ENCODE measurements at places on chromosomes 6 and 20.

DNA sequence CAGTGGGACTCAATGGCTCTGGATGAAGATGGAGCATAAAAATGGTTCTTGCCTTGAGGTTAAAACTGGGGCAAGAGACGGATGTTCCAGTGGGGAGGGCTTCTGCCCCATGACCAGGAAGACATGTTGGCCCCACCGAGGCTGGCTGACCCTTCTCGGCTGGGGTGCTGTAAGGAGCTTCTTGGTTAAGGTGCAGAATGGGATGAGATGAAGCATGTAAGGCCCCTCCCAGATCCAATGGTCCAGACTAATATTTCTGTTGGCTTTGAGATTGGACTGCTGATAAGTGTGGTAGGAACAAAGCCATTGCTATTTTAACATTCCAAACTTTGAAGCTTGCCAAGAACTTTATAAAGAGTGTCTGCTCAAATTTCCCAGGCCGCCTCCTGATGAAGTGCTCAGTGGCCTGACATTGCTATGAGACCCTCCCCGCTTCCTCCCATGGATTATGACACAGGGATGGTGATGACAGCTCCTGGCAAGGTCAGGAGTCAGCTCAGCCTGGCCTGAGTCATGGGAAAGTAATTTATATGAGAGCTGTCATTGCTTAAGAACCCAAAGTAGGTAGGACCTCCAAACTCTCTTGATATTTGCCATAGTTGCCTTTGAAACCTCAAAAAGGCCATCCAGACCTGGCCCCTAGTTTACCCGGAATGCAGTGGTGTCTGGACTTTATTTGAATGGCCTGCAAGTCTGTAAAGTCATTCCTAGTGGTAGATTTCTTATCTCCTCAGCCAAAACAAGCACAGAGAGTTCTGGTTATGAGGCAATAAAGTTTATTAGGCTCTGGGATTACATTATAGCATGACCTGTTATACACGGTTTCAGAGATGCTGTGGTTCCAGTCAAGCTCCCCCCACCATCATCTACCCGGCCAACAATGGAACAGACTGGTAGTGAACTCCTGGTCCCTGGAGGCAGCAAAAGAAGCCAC, 55.2 kb downstream of the TGM2 start:
- no peak for DNase-seq

- DNase-seq: no peak
Observed at GRCh38 chr6:146444189-146444588, 99.4 kb upstream of the RAB32 start.

- DNase-seq: no peak
Observed at GRCh38 chr6:118895261-118895560, 1.3 kb downstream of the ASF1A start.

DNA sequence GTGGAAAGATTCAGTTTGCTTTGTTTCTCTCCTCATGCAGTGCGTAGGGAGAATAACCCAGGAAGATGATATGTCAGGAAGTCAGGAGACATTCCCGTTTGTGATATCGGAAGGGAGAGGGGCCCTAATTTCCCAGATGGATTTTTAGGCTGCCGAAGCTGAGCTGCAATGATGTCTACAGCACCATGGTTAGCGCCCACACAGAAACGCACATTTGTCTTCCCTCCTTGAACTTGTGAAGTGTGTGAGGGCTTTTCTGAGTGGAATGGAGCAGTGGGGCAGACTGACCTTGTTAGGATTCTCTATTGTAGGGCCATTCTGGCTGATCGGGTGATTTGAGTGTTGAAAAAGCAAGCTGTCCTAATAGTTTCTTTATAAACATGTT, 191.3 kb upstream of the ARG1 start:
- DNase-seq: no peak

DNA sequence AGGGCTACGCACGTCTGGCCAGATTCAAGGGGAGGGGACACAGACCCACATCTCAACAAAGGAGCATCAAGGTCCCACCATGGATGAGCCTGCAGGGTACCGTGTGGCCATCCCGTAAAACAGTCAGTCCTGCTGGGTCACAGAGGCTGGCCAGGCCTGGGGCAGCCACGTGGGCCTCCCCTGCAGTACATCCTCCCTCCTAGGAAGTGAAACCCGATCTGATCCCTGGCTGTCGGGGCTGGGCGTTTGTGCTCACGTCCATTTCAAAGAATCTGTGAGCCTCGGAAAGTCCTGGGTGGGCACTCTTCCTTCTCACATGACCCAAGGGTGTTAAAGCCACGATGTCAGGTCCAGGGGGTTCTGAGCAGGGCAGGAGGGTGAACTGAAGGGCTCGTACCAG, 14.3 kb downstream of the SULF2 start:
- no peak for DNase-seq

DNA sequence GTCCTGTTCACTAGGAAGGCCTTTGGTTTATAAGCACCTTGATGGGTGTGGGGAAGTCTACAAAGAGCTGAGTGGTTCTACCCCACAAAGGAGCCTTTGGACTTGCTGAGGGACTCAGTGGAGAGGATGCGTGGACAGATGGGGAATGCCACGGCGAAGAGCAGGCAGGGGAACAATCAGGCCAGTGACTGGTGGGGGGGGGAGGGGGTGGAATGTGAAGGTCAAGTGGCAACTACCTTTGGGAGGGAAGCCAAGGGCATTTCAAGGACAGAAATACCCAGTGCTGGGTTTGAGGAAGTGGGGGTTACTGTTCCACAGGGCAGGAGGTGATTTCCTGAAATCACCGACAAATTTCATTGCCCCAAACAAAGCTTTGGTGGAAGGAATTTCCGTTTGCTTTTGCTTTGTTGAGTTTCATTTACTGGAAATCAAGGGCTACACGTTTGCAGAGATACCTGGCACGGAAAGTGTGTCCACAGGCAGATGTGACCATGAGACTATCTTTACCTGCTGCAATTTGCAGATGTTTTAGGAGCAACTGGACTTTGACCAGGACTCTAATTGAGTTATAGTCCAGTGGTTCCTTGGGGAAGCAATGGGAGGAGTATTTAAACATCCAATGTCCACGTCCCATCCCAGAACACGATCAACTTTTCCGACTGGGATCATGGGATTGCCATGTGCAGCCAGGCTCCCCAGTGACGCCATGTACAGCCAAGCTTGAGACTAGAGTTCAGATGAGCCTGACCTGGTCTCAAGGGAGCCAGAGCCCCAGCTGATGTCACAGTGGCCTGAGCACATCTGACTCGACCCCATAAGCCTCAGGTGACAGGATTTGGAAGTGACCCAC, 8.0 kb downstream of the CST3 start:
- DNase-seq: no peak

- DNase-seq: no peak
Observed at GRCh38 chr6:110355022-110355421, 3.1 kb downstream of the METTL24 start.

GRCh38 chr6:151103266-151103665, 136.5 kb upstream of the AKAP12 start:
- DNase-seq: no peak

DNA sequence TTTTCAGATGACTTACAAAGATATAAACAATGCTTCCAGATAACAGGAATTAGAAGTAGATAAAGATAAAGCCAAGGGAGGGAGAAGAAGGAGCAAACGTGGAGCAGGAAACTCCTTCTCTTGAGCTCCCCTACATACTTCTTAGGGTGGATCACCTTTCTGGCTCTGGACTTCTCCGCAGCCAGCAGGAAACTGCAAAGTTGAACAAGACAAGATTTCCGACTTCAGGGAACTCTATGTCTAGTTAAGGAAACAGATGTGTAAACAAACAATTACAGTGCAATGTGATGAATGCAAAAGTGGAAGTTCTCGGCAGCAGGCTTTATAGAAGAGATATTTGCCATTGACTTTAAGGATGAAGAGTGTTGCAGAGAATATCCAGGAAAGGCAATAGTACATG, 134.0 kb upstream of the MARCKS start:
- DNase-seq: no peak

DNA sequence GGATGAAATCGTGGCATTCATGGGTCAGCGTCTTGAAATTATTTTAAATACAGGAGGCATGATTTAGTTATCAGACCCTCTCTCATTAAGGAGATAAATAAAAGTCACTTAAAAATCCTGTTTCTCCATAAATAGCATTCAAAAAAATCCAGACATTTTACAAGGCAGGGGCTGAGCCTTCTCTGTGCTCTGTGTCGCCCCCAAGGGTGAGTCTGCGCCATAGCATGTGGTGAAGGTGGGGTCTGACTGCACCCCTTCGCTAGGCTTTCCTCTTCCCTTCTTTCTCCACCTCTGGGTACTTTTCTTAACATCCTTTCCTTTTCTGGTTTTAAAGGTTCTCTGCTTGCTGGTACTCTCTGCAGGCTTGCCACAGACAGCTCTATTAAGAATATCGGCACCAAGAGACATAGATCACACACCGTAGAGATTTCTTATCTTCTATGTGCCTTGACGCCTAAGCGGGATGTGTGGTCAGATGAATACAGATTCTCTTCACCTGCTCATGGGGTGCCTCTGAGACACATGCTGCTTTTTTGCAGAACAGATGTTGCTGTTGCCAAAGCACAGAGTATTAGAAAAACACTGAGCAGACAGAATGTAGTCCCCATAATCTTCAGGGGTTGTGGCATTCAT, 20.1 kb upstream of the FAM209A start:
- peak; percentile 13 for DNase-seq

- DNase-seq: no peak
Observed at GRCh38 chr6:158344534-158344933, 32.3 kb downstream of the TULP4 start.

GRCh38 chr6:144320741-144321140, 35.6 kb downstream of the UTRN start:
- DNase-seq: no peak

- no peak for DNase-seq
Observed at GRCh38 chr6:15109338-15110090, 136.4 kb upstream of the JARID2 start.

GRCh38 chr6:149211046-149211571, 106.4 kb upstream of the TAB2 start:
- DNase-seq: peak; percentile 25

DNA sequence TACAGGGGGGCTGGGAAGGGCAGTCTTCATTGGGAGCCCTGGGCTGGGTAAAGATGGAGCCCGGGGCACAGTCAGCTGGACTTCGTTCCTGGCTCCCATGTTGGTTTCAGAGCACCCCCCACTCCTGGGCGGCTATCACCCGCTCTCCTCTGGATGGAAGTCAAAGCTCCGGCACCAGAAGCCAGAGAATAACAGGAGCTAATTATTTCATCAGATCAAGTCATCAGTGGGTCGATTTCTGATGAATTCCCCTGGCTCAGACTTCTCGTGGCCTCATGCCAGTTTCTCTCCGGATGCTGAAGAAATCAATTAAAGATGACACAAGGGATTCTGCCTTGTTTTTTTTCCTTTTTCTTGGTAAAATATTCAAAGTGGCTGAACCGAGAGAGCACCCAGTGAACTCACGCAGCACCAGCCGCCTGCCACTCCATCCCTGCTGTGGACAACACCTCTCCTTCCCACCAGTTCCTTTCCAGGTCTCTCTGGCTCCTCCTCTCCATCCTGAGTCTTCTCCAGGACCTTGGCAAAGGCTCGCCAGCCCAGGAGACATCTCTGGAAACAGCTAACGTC, 22.5 kb downstream of the SULF2 start:
- DNase-seq: no peak

GRCh38 chr6:113476937-113477839, 380.0 kb upstream of the MARCKS start:
- no peak for DNase-seq

DNA sequence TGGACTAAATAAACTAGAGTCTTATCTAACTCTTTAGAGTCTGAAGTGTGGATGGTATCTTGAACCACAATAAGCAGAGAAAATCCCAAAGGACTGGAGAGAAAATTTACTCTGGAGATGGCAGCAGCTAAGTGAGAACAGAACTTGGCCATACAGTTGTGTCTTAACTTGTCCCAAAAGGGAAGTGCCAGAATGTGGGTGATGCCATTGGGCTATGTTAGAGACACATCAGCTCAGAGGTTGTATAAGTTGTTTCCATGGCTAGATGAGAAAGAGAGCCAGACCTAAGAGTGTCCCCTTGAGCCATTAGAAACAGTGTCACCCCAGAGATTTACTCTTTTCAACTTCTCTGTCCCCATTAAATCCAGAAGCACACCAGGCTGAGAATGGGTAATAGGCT, 36.2 kb downstream of the FOXO3 start:
- no peak for DNase-seq

DNA sequence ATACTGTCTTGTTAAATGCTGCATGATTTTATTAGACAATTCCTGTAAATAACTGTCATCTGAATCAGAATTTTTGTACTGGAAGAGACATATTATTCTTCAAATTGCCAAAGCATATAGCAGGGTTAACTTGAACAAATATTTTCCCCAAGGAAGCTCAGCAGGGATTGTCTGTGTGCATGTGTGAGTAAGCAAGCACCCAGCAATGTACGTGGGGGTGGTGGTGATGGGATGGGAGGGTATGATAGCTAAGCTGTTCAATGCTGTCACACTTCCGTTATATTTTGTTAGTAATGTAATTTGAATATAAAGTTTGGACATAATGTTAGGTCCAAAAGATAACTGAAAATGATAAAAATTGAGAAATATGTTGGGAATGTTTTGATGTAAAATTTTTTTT, 118.1 kb downstream of the MYB start:
- no peak for DNase-seq

DNA sequence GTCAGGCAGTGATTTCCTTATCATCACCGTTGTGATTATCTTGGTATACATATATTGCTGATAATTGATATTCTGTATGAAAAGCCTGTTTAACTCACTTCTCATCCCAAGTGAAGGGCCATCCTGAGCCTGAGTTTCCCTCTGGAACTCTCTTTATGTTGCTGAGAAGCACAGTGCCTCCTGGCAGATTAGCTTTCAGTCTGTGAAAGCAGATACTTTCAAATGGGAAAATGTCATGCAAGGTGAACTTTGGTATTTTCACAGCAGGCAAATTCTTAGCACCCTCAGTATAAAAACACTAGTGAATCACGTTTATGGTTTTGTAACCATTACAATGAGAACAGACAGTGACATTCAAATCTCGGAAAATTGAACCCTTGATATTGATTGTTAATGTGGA, 151.6 kb downstream of the PRIM2 start:
- DNase-seq: no peak

GRCh38 chr20:22729180-22729579, 144.8 kb upstream of the FOXA2 start:
- DNase-seq: no peak

GRCh38 chr6:169954977-169955376, 203.6 kb downstream of the ERMARD start:
- no peak for DNase-seq

GRCh38 chr6:15389765-15390723, 144.2 kb downstream of the JARID2 start:
- DNase-seq: no peak

GRCh38 chr20:17870086-17870740, 98.4 kb downstream of the SNX5 start:
- DNase-seq: no peak

- DNase-seq: no peak
Observed at GRCh38 chr6:146628350-146628749, 29.6 kb downstream of the ADGB start.

DNA sequence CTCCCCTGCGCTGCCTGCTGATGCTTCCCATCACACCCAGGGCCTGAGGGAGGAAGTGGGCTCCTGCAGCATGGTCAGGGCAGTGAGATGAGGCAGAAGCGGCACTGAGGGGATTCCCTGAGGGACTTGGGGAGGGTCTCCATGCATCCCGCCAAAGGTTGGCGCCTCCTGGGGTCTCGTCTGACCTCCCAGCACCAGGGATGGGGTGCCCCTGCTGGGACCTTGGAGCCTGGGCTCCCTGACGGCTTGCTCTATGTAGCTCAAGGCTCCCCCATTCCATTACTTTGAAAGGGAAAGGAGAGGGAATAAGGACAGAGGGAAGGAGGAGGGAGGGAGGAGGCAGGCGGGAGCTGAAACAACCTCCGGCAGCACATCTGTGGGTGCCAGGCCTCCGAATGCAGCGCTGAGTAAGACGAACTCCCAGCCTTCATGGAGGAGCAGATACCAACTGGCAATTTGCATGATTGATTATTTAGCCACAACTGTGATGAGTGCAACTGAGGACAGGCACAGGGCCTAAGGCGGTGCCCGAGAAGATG, 259.3 kb downstream of the ERMARD start:
- no peak for DNase-seq

All from activated naive CD4-positive, alpha-beta T cell treated with Interleukin-2 at 50 U/mL for 16 hours (primary cell).